ENCODE measurements at places on chromosomes 12 and 14. TPM values are rescaled to one million over a fixed set of nuclear protein-coding genes. Genes with fewer than 3 reads are reported as not detected.

DNA sequence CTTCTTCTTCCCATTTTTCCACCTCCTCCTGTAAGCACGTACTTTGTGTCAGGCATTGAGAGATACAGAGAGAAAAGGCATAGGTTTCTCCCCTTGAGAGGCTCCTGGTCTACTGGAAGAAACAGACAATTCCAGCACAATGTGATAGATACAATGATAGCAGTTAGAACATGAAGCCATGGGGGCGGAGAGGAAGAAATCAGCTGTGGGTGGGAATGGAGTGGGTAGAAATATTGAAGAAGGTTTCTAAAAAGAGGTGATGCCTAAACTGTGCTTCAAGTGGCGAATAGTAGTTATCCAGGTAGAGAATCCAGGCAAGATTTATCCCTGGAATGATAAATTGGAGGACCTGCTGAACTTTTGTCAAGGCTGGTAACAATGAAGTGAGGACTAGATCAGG, 528.8 kb downstream of the NRXN3 start:
- DNase-seq: no peak

DNA sequence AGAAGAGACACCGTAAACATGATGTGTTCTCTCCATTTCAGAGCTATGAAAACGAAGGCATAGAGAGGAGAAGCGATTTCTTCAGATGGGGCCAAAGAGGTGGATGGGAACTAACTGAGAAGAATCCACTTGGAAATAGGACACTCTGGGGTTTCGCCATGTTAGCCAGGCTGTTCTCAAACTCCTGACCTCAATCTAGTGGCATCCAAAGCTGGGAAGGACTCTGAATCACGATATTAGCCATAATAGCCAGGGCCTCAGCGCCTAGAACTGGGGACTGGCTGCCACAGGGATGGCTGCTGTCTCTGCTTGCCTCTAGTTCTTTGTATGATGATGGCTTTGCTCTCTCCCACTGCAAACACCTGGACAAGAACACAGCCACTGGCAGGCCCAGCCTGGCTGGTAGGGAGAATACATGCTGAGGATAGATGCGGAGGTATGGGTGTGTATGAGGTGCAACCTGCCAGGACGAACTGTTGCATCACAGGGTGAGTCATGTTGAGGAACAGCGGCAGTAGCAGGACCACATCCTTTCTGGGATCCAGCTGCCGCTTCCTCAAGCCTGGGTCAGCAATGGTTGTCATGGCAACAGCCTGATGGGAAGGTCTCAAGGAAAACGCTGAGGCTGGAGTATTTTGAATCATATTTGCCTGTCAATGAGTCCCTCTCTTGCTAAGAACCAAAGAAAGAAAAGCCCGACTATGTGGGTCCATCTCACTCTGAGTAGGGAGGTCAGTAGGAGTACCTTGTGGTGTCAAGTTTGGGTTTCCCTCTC, 31.1 kb downstream of the CCDC177 start:
- no peak for DNase-seq

The DLGAP5 gene
- total RNA-seq: 0.54 TPM

- DNase-seq: no peak
These were observed 81.6 kb downstream of the LLPH start for GRCh38 chr12:66048835-66049537.

DNA sequence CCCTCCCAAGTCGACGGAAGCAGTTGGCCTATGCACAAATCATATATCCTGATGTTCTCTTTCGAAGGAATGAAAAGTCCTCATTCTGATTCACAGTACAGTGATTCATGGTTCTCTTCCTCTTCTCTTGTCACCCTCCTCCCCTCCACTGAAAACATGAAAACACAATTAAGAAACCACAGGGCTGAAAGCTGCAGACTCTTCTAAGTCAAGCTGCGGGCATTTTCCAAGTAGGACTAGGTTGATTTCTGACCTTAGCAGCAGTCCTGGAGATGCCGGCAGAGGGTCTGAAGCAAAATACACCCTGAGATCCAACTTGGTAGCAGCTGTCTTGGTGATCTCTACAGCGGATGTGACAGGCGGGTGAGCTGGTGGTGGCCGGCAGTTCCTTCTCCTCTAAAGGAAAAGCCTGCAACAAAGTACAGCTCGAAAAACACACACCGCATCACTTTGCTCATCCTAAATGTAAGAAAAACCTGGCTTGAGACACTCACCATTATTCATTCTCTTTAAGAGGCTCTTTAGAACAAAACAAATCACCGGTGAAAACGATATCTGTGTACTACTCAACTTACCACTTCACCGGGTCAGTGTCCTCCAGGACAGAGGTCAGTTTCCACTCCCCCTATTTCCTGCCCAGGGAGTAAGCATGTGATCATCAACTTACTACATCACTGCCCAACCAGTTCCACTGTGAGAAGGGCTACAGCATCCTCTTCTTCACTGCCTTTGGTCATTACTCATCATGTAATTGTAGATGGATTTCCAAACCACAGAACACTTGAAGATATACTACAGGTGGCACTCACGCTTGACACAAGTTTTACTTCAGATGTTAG, 6.0 kb downstream of the TMCC3 start:
- DNase-seq: peak; percentile 48

The TBX3 gene
- total RNA-seq: under 0.01 TPM

- no peak for DNase-seq
These were observed 717.6 kb downstream of the FSCB start for GRCh38 chr14:43789458-43789857.

- DNase-seq: no peak
These were observed 803.5 kb downstream of the FLRT2 start for GRCh38 chr14:86333493-86333892.

DNA sequence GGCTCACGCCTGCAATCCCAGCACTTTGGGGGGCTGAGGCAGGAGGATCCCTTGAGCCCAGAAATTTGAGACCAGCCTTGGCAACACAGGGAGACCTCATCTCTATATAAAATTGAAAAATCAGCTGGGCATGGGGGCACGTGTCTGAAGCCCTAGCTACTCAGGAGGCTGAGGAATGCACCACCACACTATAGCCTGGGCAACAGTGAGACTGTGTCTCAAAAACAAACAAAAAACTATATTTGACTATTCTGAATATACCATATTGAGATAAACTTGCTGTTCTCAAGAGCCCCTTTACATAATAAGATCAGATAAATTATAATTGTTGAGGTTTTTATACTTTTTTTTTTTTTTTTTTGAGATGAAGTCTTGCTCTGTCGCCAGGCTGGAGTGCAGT, 44.9 kb upstream of the SRP54 start:
- no peak for DNase-seq

The ANKRD33 gene
- not detected for total RNA-seq

GRCh38 chr12:122602456-122602855, 75.4 kb downstream of the KNTC1 start:
- DNase-seq: no peak

The AKAP5 gene
- total RNA-seq: 0.27 TPM

- peak; percentile 59 for DNase-seq
These were observed 8.1 kb upstream of the LHX5 start for GRCh38 chr12:113479590-113480335.

The SLC25A21 gene
- 0.54 TPM for total RNA-seq

DNA sequence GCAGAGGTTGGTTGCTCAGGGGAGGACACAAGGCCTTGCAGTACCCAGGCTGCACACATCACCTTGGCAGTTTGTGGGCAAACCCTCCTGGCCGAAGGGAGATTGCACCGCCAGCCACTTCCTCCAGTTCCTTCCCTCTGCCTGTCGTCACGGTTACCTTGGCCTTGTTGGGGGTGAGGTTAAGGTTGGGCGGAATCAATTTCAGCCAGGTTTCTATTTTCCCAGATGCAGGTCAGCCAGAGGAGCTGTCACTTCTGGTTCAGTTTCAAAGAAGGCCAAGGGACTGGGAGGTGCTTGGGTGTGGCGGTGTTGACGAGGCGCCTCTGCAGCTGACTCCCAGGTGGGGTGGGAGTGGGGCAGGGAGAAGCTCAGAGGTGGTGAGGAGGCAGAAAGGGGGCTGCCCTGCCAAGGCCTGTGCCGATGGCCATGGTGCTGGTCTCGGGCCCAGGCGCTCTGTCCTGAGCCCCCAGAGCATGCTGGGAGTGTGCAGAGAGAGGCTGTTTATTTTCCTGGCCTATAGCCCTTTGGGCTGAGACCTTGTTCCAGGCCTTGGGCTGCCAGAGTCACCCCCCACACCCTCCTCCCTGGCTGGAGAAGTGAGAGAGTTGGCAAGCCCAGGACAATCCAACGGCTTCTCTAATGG, 31.4 kb downstream of the JDP2 start:
- no peak for DNase-seq
